T follicular helper cell (primary cell): ENCODE measurements at places on chromosomes 3 and 15.

- DNase-seq, result no peak
Measured at GRCh38 chr3:194941360-194941955, 255.8 kb downstream of the FAM43A start.

DNA sequence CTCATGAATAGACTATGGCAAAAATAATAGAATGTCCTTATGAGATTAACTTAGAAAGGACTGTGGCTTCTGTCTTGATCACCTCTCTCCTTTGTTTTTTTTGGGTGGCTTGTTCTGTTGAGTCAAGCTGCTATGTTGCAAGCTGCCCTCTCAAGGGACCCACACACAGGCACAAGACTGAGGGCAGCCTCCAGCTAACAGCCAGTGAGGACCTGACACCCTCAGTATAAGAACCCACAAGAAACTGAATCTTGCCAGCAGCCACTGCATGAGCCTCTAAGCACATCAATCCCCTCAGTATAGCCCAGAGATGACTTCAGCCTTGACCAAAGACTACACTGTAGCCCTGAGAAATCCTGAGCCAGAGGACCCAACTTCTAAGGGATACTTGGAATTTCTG is 361.1 kb downstream of the MCTP2 start:
- no peak for DNase-seq

DNA sequence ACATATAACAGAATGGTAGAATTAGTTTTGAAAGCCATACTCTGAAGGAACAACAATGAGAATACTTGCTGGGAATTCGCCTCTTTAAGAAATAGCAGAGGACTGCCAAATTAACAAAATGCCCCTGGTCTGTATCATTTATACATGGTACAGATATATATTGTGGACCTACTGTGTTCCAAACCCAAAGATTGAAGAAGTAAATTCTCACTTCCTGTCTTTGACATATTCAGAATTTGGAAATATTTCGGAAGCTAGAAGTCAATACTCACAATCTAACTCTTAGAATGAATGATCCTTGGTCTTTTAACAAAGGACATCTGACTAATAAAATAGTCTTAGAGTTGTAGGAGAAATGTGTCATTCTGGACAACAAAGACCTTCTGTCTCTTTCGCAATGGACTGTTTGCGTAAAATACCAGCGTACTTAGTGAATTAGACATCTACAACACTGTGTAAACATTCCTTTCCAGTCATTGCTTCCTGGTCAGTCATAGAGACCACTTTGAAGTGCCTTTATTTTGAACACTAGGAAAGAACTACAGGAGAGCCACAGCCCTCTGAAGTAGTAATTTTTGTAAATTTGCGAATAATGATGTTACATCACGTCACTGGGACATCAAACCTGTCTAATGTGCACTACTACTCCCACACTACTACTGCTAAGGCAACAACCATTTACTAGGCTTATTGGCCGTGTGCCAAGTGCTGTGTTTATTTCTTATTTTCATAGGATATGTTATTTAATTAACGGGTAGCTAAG is 68.0 kb downstream of the CHL1 start:
- DNase-seq, result no peak

GRCh38 chr15:74428970-74429780 is 4.6 kb downstream of the SEMA7A start:
- DNase-seq, result no peak

DNA sequence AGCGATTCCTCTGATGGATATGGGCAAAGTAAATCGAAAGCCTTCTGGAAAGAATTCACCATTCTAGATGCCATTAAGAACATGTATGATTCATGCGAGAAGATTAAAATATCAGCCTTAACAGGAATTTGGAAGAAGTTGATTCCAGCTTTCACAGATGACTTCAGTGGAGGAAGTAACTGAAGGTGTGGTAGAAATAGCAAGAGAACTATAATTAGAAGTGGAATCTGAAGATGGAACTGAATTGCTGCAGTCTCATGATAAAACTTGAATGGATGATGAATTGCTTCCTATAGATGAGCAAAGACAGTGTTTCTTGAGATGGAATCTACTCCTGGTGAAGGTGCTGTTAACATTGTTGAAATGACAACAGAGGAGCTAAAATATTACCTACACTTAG is 30.1 kb upstream of the TBC1D23 start:
- DNase-seq, result no peak

DNA sequence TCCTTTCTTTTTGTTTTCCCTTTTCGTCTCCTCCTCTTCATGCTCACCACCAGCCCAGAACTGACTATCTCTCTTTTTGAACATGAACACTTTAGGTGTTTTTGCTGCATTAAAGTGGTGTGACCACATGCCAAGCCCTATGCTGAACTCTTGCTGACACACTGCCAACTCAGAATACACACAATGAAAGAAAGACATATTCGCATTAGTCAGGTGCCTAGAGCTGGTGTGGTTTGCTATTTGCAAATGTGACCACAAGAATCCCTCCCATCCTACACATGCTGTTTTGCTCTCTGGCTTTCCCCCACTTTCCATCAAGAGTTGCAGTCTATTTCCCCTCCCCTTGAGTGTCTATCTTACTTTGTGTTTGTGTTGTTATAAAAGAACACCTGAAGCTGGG is 967.8 kb upstream of the CFAP20DC start:
- no peak for DNase-seq

DNA sequence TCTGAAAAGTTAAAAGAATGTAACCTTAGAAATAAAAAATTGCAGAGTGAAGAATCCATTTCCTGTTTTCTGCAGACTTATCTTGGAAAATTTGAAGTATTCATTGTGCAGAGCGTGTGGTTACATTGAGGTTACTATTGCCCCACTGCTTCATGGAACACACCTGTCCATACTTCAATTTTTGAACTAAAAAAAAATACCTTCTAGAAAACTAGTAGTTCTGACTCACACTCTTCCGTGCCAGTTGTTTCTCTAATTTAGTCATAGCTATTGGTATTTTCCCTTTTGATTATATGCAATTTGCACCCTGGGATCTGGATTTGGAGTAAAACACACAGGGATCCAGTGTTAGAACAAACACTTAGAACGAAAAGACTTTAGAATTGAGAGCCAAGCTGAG is 111.8 kb upstream of the LYSMD4 start:
- no peak for DNase-seq

GRCh38 chr3:101803173-101803782 is 24.3 kb downstream of the NXPE3 start:
- DNase-seq, result peak; percentile 21

- DNase-seq, result no peak
Measured at GRCh38 chr3:23825802-23826201, 20.0 kb downstream of the UBE2E1 start.

DNA sequence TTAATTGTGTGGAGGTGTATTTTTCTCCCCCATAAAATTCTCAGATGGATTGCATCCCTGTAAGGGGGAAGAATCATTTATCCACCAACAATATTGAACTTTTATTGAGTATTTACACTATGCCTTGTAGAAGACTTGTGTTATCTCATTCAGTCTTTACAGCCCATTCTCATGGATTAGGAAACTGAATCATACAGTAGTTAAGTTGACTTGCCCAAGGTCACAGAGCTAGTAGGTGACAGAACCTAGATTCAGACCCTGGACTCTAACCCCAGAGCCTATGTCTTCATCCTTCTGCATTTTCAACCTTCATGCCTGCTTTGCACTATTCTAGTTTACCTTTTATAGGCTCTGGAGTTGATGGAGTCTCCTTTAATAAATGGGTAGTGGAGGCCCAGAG is 226.8 kb downstream of the LPP start:
- DNase-seq, result no peak

DNA sequence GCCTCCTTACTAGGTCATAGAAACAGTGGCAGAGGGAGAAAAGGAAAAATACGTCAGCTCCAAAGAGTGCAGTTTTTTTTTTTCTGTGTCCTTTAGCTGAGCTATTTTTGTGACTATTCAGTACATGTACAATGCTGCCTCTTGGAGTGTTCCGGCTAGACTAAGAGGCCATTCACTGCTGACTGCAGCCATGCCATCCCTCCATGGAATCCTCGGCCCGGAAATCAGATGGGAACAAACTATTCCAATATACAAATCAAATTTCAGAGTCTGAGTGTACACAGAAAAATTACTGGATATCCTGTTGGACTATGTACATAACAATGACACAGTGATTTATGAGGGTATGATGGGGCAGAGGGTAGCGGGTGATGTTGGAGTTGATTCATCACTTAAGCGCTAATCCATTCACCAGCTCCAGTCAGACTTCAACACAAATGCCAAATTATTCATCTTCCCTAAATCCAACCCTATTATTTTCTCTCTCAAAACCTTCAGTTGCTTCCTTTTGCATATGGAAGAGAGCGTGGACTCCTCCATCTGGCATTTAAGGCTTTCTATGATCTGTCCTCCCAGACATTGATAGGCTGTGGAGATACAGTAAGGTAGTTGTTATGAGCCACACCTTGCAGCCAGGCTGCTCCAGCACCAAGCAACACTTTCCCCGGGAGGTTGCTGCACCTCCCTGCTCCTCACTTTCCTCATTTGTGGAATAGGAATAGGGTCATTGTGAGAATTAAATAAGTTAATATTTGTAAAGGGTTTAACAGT is 109.1 kb downstream of the LPP start:
- DNase-seq, result no peak

DNA sequence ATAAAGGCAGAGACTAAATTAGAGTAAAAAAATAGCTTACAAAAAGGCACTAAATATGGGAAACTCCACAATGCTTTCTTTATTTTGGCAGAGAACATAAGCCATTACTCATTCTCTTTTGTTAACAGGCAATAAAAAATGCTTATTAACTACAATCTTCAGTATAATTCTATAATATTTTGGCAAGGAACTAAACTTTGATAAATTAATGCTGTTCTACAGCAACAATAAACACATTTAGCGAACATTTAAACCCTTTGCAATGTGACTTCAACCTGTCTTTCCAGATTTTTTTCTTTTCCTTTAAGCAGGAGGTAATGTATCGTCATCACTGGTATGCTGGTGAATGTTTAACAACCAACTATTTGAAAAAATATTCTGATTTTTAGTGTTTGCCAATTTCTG is 42.2 kb upstream of the POU1F1 start:
- no peak for DNase-seq

DNA sequence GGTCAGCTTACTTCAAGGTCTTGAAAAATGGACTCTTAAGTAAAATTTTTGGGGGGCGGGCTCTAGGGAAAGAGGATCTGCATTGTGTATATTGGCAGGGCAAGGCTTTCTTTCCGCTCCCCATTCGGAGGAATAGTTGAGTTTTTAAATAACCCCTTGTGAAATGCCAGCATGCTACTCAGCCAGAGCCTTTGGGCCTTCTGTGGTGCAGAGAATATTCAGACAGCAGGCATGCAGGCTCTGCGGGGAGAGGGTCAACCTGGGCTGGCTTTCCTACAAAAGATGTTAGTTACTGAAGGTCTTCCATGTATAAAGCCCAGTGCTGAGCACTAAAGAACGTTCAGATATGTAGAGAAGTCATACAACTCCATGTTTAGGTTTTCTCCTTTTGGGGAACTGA is 40.6 kb downstream of the ADAMTSL3 start:
- DNase-seq, result no peak

DNA sequence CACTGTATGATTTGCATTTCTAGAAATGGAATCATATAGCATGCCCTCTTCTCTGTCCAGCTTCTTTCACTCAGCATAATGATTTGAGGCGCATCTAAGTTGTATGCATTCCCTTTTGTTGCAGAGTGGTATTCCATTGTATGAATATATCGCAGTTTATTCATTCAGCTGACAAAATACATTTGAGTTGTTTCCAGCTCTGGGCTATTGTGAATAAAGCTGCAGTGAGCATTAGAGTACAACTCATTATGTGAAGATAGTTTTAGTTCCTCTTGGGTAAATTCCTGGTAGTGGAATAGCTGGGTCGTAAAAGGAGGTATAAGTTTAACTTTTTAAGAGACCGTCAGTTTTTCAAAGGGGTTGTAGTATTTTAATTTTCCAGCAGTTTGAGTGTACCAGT is 38.5 kb upstream of the POLR2M start:
- no peak for DNase-seq

DNA sequence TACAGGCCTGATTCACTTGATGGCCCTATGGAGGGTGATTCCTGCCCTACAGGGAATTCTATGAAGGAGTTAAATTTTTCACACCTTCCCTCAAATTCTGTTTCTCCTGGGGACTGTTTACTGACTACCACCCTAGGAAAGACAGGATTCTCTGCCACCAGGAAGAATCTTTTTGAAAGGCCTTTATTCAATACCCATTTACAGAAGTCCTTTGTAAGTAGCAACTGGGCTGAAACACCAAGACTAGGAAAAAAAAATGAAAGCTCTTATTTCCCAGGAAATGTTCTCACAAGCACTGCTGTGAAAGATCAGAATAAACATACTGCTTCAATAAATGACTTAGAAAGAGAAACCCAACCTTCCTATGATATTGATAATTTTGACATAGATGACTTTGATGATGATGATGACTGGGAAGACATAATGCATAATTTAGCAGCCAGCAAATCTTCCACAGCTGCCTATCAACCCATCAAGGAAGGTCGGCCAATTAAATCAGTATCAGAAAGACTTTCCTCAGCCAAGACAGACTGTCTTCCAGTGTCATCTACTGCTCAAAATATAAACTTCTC is 43.6 kb downstream of the BLM start:
- no peak for DNase-seq

DNA sequence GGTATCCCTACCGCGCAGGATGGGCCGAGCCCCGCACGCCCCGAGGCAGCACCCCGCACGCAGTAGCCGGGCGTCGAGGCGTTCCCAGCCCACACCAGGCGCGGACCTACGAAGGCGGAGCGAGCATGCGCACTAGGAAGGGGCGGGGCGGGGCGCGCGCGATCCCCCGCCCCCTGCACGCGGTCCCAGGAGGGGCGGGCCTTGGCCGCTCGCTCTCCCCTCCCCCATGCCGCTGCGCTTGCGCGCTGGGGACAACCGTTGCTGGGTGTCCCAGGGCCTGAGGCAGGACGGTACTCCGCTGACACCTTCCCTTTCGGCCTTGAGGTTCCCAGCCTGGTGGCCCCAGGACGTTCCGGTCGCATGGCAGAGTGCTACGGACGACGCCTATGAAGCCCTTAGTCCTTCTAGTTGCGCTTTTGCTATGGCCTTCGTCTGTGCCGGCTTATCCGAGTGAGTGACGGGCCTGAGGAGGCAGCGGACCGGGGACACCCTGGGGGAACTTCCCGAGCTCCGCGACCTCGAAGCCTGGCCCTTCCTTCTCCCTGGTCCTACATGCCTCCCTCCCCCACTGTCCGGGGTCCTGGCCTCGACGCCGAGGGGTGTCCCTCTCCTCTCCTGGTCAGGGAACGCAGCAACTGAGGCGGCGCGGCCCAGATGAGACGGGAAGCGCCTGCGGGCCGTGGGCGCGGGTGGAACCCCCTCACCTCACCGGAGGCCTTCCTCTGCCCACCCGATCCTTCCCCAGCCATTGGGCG is at the start of gene SPESP1:
Gene SPESP1, plus strand, starts transcription at position 258 of the 755 bp plus-strand sequence. Its CDS starts 129 bp downstream, at position 387.
- DNase-seq, result peak; percentile 36

DNA sequence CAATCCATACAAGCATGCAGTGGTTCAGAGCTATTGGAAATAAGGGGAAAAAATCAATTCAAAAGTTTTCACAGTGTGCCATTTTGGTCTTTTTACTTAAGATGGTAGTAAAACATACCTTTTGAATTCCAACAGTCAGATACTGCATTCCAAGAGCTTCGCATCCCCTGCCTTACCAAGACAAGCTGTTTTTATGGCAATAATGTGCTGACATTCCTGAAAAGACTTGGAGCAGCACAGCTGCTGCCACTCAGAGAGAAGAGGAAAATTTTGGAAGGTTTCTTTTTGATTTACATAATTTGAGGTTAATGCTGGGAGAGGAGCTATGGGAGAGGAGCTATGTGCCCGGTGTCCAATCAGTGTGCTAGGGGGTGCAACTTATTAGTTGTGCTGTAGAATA is 148.3 kb downstream of the FEZF2 start:
- DNase-seq, result no peak

- DNase-seq, result no peak
Measured at GRCh38 chr15:39585389-39585841, 4.5 kb downstream of the THBS1 start.
